Fibroblast of skin of right quadriceps (primary cell): ENCODE measurements at places on chromosomes 7 and 10.

- DNase-seq = peak; percentile 0
These were observed 1020.1 kb downstream of the NXPH1 start for GRCh38 chr7:9453521-9453920.

DNA sequence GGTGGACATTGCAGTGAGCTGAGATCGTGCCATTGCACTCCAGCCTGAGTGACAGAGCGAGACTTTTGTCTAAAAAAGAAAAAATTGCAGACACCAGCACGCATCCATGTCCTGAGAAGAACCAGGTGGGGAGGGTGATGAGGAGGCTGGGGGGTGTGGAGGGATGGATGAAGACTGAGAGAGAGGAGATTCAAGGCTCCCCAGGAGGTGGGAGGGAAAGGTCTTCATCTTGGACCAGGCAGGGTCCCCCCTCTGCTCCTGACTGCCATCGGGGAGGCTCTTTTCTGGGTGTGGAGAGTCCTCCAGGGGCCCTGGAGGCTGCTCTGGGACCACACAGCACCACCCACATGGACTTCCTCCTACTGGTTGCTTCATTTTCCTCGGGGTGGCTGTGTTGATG, 1.5 kb downstream of the SCART1 start:
- DNase-seq = no peak

DNA sequence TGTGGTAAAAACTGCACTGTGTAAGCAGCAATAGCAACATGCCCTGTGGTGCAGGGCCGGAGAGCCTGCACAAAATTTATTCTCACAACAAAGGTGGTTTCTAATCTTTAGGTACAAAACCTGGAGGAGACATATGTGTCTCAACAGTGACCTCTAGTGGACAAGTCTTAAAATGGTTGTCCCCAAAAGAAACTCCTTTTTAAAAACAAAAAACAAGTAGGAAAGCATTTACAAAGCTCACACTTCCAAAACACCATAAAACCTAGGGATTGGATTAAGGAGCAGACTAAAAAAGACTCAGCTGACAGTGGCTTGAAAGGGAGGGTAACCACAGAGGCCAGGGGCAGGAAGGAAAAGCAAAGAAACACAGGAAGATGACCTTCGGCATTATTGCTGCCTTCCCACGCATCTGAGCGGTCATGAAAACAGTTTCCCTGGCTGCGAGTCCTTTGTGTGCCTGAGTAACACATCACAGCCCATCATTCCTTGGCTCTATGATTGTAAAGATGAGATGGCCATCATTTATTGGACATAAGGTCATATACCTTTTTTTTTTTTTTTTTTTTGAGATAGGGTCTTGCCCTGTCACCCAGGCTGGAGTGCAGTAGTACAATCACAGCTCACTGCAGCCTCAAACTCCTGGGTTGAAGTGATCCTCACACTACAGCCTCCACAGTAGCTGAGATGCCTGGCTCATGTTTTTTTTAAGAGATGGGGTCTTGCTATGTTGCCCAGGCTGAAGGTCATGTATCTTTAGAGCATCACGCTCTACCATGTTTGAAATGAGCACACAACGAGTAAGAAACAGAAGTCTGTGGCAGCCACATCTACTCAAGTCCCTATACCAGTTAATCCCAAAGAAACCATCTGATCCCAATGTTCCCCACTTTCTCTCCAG, 39.5 kb downstream of the RSU1 start:
- DNase-seq = peak; percentile 41

- no peak for DNase-seq
These were observed 10.2 kb downstream of the ZC3HAV1 start for GRCh38 chr7:139099172-139099947.

- DNase-seq = peak; percentile 53
These were observed 80.8 kb downstream of the DNAJB9 start for GRCh38 chr7:108650467-108650866.

- no peak for DNase-seq
These were observed 187.9 kb downstream of the BICC1 start for GRCh38 chr10:58700591-58700990.

- DNase-seq = no peak
These were observed 134.7 kb downstream of the GLCCI1 start for GRCh38 chr7:8103282-8103681.

- DNase-seq = peak; percentile 50
These were observed 118.5 kb downstream of the NKX6-2 start for GRCh38 chr10:132667342-132668047.

- no peak for DNase-seq
These were observed 35.4 kb upstream of the ZNF107 start for GRCh38 chr7:64630496-64630895.

DNA sequence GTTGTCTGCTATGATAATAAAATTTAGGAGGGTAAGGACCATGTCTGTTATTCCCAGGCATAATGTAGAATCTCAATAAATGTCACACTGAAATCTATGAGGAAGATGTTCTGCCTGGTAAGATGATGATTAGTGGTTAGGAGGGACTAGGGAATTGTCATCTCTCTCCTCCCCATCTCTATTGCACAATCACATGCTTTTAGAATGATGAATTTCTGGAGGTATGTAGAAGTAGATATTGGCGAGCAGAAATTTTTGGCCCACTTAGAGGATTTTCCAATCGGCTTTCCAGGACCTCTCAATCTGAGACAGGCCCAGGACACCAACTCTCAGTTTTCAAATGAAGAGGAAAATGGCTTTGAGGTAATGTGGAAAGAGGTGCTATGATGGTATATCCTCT, 2.0 kb upstream of the PITX3 start:
- DNase-seq = peak; percentile 88

GRCh38 chr10:52951824-52952223, 179.2 kb upstream of the MBL2 start:
- DNase-seq = peak; percentile 24

- no peak for DNase-seq
These were observed 194.1 kb downstream of the EMX2 start for GRCh38 chr10:117736655-117737054.
